Posterior vena cava (tissue), 2 donors: ENCODE measurements at places on chromosomes 6 and 20.

DNA sequence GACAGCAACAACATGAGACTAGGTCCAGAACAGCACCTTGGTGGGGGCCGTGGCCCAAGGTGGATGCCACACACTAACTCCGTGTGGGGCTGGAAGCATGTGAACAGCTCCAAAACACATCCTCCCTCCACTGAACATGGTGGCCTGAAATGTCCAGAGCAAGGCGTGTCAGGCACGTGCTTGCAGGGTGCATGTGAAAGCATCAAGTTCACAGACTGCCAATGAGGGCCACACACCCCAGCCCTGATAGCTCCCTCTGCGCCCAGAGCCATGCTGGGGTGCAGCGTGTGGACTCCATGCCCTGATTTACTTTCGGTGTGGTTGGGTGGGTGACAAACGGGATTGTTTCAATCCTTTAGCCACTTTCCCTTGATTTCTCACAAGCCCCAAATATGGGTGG is 20.1 kb upstream of the RPP40 start:
- DNase-seq, result no peak

DNA sequence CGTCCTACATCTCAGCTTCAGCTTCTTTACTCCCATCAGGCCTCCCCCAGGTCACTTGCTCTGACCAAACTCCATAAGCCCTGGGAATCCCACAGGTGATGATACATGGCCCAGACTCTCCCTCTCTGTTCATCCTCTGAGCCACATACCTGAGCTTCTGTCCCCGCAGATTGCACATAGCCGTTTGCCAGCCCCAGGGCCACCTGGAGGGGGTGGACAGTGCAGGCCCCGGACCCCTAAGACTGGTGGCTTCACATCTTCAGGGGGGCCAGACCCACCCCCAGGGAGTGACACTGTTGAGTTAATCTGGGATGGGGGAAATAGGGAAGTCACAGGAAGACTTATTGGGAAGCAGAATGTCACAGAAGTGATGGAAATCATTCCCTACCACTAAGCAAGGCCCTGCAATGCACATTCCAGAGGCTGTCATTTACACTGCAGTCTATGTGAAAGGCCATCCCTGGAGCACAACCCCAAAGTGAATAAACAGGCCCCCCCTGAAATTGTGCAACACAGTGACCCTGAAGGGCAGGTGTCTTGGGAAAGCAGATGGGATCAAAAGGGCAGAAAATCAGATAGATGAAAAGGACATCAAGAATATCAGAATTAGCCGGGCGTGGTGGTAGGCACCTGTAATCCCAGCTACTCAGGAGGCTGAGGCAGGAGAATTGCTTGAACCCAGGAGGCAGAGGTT is 2.2 kb downstream of the RXRB start:
- DNase-seq, result no peak

DNA sequence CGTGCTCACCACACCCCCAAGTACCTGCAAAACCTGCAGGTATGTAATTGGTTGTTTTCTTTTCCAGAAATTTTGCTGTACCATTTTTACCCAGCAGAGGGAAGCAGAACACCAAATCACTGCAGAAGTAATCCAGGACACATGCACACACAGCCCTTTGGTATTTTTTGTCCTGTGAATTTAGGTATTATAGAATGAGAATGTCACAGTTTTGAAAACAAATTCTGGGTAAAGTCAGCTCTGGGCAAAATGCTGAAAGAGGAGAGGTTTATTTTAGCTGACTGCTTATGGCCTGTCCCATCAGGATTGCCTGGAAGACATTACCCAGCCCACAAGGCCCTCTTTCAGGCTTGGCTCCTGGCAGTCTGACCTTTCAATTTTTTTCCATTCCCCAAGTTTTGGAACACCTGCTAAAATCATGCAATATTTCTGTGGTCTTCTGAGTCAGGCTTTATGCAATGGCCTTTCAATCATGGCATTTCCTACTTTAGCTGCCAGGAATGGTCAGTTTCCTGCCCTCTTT is 3.5 kb upstream of the EFHC1 start:
- DNase-seq, result no peak

DNA sequence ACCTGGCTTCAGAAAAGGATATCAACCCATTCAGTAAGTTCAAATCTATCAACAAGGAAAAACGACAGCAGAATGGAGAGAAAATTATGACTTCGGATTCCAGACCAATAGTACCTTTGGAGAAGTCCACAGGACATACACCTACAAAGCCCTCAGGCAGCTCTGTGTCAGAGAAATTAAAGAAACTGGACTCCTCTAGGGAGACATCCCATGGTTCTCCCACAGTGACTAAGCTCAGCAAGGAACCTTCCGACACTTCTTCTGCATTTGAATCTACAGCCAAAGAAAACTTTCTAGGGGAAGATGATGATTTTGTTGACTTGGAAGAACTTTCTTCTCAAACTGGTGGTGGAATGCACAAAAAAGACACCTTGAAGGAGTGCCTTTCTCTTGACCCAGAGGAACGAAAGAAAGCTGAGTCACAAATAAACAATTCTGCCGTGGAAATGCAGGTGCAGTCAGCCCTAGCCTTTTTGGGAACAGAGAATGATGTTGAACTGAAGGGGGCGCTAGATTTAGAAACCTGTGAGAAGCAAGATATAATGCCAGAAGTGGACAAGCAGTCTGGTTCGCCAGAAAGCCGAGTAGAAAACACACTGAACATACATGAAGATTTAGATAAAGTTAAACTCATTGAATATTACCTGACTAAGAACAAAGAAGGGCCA is 67.4 kb upstream of the HINT3 start:
- no peak for DNase-seq

DNA sequence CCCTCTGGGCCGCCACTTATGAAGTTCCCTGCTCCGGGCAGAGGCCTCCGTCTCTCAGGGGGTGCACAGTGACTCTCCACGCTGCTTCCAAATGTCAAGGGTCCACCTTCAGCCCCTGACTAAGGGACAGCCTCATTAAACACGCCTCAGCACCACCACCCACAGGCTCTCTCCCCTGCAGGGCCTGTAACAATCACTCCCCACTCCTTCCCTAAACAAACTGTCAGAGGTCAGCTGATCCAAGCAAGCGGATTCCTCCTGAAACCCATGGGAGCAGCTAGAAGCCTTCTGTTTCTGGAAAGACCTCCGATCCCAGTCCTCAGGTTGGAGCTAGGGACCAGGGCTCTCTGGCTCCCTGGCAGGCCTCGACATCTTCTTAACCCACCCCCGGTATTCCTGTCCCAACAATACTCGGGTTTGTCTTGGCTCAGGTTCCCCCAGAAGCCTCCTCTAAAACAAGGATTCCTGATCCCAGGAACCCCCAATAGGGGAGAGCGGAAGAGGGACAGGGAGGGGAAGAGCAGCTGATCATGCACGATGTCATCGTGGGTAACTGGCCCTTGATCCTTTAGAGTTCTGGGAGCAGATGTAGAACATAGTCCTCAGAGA is 181.0 kb downstream of the ZNF217 start:
- DNase-seq, result no peak

DNA sequence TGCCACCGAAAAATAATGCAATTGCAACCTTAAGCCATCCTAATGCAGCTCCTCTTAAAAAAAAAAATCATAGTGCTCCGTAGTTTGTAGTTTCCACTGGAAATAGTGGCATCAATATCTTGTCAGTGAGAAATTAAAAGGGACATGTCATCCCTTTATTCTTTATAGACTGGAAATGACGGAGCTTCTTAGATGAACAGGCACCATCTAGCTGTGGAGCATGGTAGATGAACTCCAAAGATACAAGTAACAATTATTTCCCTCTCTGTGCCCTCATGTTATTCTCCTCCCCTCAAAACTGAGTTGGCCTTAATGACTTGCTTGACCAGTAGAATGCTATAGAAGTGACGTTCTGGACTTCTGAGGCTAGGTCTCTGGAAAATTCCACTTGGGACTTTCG is 268.1 kb upstream of the SPTLC3 start:
- no peak for DNase-seq

DNA sequence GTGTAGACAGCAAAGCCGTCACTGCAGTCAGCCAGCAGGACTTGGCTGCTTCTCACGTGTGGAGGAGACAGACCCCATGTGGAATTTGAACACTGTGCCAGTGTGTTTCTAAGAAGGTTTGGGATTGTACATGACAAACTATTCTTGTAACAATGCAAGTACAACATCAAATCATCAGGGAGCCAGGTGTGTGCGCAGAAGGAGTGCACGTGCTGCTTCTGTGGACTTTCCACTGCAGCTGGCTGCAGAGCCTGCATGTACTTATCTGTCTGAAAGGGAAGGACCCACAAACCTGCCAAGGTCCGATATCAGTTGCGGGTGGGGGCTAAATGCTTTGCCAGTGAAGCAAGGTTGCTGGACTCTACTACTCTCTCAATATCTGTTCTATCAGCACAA is 211.6 kb downstream of the WDR27 start:
- DNase-seq, result no peak
